Posterior cingulate gyrus (tissue), 11 donors: ENCODE measurements at places on chromosomes 16 and 17.

DNA sequence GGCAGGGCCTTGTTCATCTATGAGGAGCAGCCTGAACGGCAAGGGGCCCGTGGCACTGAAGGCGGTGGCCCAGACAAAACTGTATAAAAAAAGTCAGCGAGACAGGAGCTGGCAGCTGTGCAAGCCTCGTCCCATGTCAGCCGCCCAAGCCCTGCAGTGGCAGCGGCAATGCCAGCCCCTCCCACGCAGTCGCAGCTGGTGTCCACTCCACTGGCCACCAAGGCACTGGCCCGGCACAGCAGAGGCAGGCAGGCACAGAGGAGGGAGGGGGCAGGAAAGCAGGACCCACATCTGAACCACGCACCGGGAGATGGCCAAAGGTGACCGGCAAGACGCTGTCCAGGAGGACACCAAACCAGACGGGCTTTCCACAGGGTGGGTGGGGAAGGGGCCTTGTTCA lies 15.9 kb upstream of the C16orf95 start:
- peak; percentile 62 for DNase-seq

DNA sequence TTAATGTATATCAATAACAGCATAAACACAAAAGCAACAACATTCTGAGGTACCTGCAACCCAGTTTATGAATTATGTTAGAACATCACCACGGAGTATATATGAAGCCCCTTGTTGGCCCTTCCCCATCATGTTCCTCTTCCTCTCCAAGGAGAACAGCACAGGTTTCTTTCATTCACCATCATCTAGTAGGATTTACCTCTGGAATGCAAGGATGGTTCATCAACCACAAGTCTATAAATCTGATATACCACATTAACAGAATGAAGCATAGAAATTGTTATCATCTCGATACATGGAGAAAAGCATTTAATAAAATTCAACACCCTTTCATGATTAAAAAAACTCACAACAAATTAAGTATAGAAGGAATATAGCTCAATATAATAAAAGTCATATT lies 6.2 kb upstream of the PRSS54 start:
- no peak for DNase-seq

GRCh38 chr16:5621826-5622225 lies 524.2 kb upstream of the EEF2KMT start:
- no peak for DNase-seq

DNA sequence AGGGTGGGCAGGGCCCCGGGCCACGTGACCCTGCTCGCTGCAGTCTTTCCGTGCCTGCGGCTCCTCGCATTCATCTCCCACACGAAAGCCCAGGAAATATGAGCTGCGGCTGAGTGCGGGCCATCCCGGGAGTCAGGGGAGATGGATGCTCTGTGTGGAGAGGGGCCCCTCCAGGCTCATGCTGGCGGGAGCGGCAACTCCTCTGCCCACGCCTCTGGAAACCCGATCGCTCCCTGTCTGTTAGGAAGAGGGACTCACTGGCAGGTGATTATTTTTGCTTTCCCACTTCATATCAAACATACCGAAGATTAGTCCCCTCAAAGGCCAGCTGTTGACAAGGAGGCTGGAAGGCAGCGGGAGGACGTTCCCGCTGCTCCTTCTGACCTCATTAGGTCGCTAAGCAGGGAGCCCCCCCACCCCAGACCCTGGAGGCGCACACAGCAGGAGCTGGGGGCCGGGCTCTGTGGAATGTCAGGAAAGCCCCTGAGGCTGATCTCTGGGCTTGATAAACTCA lies 228.5 kb downstream of the FOXL1 start:
- no peak for DNase-seq
